ENCODE measurements at places on chromosomes 13 and 19. TPM values are rescaled to one million over a fixed set of nuclear protein-coding genes. Genes with fewer than 3 reads are reported as not detected.

The ZNF723 gene
- total RNA-seq, result not detected

The GJB2 gene
- 2.0 TPM for total RNA-seq

The ZNF486 gene
- total RNA-seq, result 2.0 TPM

The MISP gene
- total RNA-seq, result not detected

The ZNF738 gene
- total RNA-seq, result 2.3 TPM

DNA sequence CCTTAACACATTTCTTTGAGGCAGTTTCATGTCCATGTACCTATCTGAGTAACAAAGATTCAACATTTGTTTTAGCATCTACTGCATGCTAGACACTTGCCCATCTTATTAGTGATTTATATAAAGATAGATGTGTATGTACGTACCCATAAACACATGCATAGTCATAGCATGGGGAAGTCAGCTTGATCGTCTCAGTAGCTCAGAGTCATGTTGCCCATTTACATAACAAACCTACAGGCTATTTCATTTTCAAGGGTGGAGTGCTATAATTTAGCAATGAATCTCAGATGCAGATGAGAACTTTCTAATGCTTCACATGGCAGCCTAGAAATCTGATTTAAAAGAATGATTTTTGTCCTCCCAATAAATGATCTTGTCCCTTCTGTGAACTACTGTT, 23.5 kb downstream of the FLT1 start:
- no peak for DNase-seq

DNA sequence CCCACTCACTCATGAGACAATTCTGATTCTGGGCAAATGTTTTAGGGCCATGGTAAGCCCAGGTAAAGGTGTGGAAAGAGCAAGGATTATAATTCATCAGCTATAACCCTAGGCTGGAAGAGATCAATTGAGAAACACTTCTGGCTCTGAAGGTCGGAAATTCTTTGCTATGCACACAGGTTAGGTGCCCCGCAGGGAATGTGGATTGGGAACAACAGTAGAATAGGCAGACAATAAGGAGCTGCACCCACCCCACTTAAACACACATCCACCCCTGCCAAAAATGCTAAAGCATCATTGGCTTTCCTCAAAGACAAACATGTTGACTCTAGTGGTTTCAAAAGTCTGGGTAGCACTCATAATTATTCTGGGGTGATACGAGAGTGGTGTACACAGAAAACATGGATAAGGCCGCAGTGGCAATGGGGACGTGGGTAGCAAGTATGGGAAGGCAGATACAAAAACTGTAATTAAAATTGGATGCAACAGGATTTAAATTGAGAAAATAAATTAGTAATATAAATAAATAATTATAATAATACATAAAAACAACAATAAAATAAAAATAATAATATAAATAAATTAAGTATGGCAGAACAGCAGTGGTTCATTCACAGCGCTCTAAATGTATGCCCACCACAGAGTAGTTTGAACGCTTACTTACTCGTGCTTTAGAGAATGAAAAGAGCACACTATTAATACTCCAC, 8.6 kb downstream of the EFNB2 start:
- no peak for DNase-seq

DNA sequence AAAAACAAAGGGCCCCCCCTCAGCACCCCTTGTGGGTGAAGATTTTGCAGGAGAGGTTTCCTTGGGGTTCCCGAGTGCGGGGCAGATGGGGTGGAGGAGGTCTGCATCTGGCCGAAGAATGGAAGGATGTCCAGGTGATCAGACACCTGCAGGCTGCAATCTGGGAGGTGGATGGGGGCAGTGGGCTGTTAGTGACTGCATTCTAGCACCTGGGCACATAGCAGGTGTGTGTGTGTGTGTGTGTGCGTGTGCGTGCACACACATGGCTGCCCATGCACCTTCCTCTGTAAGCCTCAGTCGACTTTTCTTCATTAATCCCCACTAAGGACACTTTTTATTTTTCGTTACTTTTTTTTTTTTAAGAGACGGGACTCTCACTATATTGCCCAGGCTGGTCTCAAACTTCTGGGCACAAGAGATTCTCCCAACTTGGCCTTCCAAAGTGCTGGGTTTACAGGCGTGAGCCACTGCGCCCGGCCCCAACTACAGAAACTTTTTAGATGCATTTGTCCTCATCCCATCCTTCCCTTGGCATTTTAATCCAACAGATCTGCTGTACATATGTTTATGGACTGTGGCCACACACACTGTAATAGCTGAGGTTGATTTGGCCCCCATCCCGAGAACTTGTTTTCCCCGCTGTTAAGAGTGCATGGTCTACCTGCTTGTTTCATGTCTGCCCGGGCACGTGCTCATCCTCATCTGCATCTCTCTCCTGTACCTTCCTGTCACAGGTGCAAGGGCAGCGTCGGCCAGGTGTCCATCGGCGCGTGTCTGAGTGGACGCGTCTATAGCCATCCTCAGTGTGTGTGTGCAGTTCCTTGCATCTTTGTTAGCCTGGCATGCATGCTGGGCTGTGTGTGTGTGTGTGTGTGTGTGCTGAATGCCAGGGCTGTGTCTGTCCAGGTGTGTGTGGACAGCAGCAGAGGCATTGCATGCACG, 731 bp downstream of the MAG start:
- no peak for DNase-seq

DNA sequence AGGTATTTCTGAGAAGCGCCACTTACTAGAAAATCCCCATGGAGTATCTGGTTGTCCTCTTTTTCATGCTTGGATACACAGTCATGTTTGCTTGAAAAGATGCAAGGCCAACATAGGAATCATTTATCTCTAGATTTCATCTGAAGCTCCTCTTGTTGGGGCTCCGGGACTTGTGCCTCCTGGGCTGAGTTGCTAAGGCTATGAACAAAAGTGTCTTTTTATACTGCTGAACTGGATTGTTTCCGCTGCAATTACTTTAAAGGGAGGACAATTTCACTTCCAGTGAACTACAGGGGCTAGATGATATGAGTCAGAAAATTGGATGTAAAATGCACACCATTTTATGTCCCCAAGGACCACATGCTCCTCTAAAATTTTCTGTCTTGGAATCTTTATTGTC, 114.1 kb downstream of the TNFSF13B start:
- no peak for DNase-seq

DNA sequence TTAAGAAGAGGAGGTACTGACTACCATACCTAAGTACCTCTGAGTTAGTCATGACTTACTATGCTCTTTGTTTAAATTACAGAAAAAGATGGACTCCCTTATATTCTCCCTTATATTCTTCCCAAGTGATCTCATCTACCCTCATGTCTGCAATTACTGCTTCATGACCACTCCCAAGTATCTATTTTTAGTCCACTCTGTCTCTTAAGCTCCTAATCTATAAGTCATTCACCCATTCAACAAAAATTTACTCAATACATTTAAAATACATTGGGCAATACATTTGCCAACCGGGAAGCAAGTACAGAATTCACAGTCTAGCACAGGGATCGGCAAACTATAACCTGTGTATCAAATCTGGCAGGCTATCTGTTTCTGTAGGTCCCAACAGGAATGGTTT, 42.6 kb downstream of the KPNA3 start:
- no peak for DNase-seq

Measured in heart left ventricle (tissue), 16 donors.